ENCODE measurements at places on chromosomes 4 and X. TPM values are rescaled to one million over a fixed set of nuclear protein-coding genes. Genes with fewer than 3 reads are reported as not detected.

- no peak for DNase-seq
- H3K4me3 ChIP-seq = no peak overlapping the region
- H3K36me3 ChIP-seq = no peaks in the 10 kb centered on the region
- H3K4me1 ChIP-seq = no peaks in the 10 kb centered on the region
Measured at GRCh38 chr4:8745826-8746225, 125.8 kb downstream of the HMX1 start.

- no peak overlapping the region for H3K4me3 ChIP-seq
- no peak overlapping the region for H3K27ac ChIP-seq
- no peaks in the 10 kb centered on the region for H3K36me3 ChIP-seq
Measured at GRCh38 chr4:45294464-45294863, 568.1 kb upstream of the GNPDA2 start.

DNA sequence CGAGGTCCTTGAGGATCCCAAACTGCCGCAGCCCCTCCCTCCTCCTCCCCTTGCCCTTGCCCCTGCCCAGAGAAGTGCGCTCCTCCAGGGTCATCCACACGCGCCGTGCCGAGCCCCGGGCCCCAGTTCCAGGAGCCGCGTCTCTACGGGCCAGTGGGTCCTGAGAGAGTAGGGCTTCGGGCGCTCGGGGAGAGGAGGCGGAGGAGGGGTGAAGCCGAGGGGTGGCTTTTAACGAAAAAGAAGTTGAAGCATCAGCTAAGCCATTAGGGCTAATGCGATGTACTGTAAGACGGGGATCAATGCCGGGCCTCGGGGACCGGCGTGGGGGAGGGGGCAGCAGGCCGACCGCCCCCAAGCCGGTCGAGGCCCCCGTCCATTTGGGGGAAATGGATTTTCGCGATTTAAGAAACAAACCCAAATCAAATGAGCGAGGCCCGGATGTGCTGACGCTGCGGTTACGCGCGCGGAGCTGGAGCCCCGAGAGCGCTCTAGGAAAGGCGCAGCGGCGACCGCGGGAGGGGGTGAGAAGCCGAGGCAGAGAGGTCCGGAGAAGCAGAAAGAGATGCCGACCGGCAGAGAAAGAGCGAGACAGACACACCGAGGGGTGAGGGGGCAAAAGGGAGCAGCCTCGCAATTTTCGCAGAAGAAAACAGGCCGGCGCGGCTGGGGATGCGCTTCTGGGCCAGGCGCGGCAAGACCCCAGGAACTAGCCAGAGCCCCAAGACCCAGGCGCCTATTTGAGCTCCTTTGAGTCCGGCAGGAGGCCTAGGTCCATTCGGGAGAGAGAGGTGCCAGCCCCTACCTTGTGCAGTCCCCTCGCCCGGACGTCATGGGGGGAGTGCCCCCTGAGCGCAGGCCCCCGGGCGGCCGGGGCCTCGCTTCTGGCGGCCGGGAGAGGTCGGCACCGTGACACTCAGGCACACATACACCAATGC, 13.6 kb downstream of the HMX1 start:
- H3K4me3 ChIP-seq = no peak overlapping the region
- H3K27ac ChIP-seq = no peak overlapping the region
- peaks cover 70% of the 10 kb centered on the region for H3K27me3 ChIP-seq

DNA sequence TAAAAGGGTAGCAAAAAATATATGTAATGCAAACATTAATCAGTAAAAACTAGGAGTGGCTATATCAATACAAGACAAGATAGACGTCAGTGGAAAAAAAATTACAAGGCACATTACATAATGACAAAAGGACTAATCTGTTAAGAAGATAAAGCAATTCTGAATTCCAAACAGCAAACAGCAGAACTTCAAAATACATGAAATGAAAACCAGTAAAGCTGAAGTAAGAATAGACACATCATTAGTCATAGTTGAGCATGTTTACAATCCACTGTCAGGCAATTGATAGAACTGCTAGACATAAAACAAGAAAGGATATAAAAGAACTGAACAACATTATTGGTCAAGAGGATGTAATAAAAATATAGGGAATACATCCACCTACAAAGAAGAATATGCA, 12.2 kb downstream of the SULT1B1 start:
- H3K4me3 ChIP-seq = no peak overlapping the region
- no peaks in the 10 kb centered on the region for H3K27me3 ChIP-seq
- no peaks in the 10 kb centered on the region for H3K4me1 ChIP-seq

- no peak overlapping the region for H3K27ac ChIP-seq
- no peak overlapping the region for H3K4me3 ChIP-seq
- H3K36me3 ChIP-seq = no peaks in the 10 kb centered on the region
- H3K27me3 ChIP-seq = no peaks in the 10 kb centered on the region
- DNase-seq = no peak
Measured at GRCh38 chr4:8709050-8709728, 116.6 kb downstream of the CPZ start.

The TLR8 gene
- total RNA-seq = not detected

All from fibroblast of lung (primary cell).